ENCODE measurements at places on chromosomes 4 and X.

DNA sequence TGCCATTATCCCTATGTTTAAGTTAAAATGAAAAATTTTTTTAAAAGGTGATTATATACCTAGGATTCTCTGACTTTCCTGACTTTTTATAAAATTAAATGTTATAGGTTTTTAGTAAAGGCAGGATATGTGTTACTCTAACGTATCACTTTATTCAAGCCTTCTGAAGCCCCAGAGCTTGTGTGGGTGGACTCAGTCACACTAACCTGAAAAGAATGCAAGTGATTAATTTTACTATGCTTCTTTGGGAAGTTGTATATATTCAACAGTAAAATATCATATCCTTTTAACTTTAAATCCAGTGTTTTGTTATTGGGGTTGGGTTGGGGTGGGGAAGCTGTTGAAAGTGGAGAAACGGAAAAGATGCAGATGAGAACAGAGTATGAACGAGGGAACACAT lies 22.8 kb downstream of the PDLIM3 start:
- no peak for DNase-seq

GRCh38 chr4:6935965-6936364 lies 26.3 kb downstream of the TBC1D14 start:
- no peak for DNase-seq

DNA sequence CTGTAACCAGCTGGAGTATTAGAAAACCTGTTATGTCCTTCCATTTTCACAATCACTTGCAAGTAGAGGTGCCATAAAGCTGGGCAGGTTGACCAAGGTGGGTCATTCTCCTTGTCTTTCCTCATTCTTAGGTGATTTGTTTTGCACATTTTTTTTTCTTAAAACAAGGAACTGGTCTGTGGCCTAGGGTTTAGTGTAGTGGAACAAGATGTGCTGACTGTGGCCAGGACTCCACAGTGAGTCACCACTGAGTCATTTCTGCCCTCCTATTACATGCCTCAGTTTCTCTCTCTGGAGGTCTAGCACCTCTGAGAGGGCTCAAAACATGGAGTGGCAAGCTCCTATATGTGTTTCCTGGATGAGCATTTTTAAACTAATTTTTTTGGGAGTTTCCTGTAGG lies 355.9 kb downstream of the GPM6A start:
- DNase-seq = no peak

- DNase-seq = no peak
Observed at GRCh38 chrX:344371-344901, 25.8 kb upstream of the GTPBP6 start.

GRCh38 chr4:24274381-24274941 lies 309.9 kb downstream of the DHX15 start:
- no peak for DNase-seq

DNA sequence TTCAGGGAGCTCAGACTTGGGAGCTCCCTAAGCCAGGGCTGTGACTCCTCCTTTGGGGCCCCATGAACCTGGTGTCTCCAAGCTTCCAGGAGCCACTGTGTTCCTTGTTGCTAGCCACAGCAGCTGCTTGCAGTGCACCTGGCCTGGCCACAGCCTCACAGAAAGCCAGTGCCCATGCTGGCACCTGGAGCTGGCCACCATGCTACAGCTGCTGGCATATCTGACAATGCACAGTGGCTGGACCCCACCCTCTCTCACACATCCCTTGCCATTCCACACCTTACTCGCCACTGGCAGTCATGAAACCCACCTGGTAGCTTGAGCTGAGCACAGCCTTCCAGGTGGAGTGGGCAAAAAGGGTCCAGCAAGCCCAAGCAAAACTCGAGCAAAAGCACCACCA lies 441.7 kb downstream of the ARAP2 start:
- no peak for DNase-seq

GRCh38 chr4:8607603-8608481 lies 15.3 kb downstream of the CPZ start:
- DNase-seq = peak; percentile 83

DNA sequence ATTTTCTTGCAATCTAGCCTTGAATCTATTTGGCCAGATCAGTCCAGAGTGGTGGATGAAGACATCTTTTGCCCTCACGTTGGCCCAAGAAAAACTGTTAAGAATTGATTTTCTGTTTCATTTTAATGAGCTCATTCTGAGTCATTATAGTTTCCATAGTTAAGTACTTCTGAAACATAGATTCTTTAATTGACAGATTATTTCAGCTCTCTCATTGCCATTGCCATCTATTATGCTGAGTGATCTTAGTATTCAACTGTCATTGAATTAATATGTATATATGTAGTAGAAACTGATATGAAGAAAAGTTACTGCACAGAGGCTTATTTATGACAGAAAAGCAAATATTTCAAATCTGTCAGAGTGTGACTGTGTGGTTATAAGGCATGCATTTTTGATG lies 45.5 kb upstream of the PPP1R2C start:
- DNase-seq = no peak

DNA sequence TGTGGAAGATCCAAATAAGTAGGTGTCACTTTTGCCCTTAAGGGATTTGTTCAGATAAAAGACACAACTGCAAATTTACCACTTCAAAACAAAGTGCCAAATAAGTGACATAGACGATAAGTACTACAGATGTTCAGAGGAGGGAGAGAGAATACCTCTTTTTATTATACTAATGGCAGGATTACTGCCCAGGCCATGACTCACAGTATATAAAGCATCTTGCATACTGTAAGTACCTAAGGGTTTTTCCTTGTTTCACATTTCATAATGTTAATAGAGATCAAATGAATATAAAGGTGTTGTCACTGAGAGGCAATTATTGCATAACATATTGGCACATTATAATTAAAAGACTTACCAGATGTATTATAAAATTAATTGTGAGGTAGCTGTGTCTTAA lies 46.4 kb downstream of the PTPN13 start:
- DNase-seq = no peak

DNA sequence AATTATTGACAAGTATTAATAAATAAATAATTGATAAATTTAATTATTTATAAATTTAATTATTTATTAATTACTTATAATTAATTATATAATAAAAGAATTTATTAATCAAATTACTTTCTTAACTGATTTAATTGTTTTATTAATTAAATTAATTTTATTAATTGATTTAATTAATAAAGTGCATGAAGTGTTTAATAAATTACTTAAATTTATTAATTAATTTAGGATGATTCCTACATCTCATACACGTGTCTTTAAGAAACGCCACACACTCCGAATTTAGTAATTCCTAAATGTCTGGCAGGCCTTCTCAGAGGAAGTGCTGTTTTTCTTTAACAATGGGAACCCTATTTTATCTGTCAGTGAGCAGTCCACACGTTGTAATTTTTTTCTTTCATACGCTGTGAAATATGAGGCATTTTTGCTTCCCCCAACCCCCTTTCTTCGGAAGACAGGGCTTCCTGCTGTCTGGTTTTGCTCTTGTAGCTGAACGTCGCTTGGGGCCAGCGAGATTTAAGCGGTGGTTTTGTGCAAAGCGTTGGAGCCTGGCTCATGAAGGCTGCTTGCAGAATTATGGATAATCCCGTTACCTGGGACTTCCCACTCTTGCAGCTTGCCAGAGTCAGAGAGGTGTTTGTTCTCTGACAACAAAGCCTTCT lies 46.8 kb downstream of the CRLF2 start:
- DNase-seq = peak; percentile 75

DNA sequence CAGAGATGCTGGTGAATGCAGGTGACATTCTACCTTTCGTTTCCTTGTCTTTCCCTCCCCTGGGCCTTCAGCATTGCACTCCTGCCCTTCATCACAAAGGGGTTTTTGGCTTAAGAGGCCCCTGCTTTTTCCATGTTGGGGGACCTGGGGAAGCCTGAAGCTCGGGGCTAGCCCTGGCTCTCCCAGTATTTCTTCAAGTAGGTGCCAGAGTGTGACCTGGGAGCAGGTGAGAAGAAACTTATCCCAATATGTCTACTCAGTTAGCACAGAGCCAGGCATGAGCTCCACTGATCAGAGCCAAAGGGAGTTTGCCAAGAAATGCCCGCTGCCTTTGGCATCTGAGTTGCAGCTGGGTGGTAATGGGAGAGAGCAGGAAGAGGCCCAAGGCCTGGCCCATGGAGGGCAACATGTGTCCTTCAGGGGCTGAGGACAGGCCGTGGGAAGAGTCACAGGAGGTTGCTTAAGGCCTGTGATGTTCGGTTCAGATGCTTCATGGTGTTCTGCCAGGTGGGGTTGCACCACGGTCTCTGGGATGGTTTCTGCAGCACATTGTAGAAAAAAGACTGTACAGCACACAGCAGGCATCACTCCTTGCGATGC lies 7.6 kb downstream of the PRRG3 start:
- no peak for DNase-seq

GRCh38 chr4:10348241-10348640 lies 109.0 kb downstream of the ZNF518B start:
- no peak for DNase-seq

DNA sequence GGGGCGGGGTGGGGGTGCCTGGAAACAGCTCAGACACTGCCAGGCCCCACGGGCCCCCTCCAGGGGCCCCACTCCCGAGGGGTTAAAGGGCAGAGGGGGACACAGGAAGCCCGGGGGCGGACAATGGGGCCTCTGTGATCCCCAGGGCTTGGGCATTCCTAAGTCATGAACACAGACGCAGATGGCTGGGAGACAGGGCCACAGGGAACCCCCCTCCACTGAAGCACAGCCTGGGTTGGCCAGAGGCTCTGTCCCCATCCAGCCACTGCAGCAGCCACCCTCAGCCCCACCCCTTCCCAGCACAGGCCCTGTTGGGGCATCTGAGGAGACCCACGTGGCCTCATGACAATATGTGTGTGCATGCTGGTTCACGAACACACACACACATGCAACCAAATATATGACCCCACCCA lies 3.9 kb downstream of the L1CAM start:
- DNase-seq = no peak

GRCh38 chr4:38192516-38192915 lies 232.3 kb downstream of the PTTG2 start:
- no peak for DNase-seq

DNA sequence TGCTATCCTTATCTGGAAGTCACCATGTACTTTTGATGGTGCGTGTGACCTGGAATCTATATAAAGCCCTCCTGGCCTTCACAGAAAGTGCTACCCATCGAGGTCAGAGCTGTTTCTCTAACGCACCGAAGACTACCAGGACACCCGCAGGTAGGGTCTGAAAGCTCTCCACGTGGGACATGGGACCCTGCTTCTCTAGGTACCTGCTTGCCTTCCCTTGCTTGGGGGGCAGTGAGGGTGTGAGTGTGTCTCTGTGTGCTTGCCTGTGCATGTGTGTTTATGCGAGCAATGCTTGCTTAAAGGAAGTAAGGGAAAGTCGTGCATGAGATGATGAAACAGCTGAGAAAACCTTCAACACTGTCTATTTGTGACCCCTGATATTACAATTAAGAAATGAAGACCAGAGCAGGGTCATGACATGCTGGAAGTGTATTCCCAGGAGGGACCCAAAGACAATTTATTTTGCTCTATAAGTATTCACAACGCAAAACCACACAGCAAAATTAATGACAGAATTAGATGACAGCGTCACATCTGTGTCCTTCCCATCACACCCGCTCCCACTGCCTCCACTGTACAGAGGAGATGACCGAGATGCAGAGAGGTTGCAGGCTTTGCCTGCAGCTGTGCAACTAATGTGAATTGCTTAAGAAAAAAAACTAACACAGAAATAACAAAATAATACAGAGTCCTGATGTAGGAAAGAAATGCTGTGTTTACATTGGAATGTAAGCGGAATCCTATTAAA lies 76.4 kb upstream of the HELT start:
- DNase-seq = no peak

- DNase-seq = no peak
Observed at GRCh38 chrX:97399400-97399799, 515.7 kb downstream of the RPA4 start.

GRCh38 chrX:121008920-121009319 lies 23.4 kb upstream of the CT47A1 start:
- DNase-seq = no peak

Measured in ELF-1 (cell line).